ENCODE measurements at places on chromosomes 6 and 20.

DNA sequence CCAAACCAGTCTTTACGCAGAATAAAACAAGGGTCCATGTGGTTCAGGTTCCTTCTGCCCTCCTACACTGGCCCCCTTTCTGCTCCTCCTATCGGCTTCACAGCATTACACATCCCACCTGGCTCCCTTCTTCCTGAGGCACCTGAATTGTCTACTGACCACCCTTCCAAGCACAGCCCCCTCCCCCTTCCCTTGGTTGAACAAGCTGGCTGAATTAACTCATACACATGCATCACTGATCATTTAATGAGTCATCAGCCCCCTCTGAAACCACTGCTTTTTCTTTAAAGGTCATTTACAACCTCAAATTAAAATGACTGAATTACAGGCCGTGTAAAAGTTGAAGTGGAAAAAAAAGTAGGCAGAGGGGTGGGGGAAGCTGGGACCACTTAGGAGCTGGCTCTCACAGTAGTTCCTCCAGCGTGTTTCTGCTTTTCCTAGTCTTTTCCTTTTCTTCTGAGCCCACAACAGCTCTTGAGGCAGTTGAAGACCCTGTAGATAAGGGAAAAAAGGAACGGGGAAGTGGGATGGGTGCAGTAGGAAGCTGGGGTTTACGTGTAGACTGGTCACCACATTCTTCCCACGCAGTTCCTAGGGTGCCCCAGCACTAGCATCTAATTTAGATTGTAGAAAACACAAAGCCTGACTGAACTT lies 67.6 kb downstream of the FYN start:
- DNase-seq = no peak

GRCh38 chr6:154280521-154280920 lies 76.1 kb downstream of the IPCEF1 start:
- no peak for DNase-seq

DNA sequence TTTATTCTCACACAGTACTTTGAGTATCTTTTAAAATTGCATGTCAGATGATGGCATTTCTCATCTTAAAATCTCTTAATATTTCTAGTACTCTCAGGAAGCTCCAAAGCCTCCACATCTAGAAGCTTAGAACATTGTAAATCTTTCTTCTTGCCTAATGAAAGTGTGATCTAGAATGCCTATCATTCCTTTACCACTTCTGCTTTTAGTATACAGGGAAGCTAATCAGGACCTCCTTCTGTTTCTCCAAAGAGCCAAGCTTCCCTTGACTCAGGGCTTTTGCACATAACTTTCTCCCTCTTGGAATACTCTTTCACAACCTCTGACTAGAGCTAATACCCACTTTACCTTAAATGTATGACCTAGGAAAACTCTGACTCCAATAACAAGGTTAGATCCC lies 7.5 kb upstream of the ELOVL4 start:
- no peak for DNase-seq

GRCh38 chr6:44498436-44498835 lies 110.9 kb downstream of the CDC5L start:
- DNase-seq = no peak

GRCh38 chr6:2977799-2978590 lies 6.6 kb upstream of the SERPINB6 start:
- no peak for DNase-seq
